ENCODE measurements at places on chromosomes 1 and 21.

- no peak for DNase-seq
Observed at GRCh38 chr1:155012776-155013602, 10.4 kb downstream of the ZBTB7B start.

- no peak for DNase-seq
Observed at GRCh38 chr1:168887381-168887780, 158.4 kb upstream of the DPT start.

DNA sequence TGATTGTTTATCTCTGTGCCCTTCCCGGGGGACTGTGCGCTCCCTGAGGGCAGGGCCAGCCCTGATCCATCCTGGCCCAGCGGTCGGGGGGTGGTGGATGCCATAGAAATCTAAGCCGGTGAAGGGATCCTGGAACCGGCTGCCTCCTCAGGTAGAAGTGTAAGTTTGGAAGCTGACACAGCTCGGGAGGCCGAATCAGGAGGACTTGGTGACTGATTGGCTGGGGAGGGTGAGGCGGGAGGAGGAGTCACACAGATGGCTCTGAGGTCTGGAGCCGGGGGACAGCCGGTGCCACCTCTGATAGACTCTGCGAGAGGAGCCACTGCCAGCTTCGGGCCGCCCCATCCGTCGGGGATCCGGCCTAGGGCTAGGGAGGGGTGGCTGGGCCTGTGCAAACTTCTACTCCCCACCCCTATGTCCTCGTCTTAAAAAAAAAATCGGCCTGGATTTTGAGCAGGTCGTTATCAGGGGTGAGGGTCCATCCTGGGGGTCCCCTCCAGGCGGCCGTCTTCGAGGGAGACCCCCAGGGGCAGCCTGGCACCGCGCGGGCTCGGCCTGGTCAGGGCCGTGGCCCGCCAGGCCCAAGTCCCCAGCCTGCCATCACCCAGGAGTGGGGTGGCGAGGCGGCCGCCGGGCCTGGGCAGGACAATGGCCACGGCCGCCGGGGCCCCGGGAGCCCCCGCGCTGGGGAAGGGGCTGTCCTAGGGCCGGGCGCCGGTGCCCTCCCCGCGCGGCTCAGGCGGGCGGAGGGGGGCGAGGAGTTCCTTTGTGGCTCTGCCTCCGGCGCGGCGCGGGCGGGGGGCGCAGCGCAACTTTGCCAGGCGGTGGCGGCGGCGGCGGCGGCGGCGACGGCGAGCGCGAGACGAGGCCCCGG, 708 bp upstream of the ZNF362 start:
- peak; percentile 82 for DNase-seq

DNA sequence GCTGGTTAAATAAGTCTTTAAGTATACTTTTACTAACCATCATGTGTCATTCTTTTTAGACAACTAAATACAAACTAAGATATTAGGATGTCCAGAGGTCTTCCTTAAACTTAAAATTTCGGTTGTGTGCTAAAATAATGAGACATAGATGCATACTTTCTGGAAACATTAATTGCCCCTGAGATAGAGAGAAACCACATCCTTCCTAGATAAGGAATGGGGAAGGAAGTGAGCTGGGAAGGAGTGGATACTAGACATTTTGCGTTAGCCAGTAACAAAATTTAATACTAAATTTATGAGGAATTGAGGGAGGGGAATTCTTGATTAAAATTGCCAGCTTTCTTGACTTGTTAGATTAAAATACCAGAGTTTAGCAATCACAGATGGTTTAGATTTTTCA, 37.1 kb upstream of the PTGS2 start:
- no peak for DNase-seq

DNA sequence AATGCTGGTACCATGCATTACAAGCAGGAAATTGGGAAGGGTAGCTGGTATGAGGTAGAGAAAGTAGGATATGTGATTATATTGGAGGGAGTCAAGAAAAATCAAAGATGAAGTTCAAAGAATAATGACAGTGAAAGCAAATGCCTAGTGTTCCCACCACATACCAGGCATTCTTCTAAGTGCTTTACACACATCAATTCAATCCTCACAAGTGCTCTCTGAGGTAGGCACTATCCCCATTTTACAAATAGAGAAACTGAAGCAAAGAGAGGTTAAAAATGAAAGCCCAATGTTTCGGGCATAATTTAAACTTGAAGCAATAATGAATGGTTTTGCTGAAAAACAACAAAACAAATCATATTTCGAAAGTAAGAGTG, 40.1 kb upstream of the MCOLN3 start:
- DNase-seq: no peak

All from HuH-7.5 (cell line).